ENCODE measurements at places on chromosomes 6 and 20. TPM values are rescaled to one million over a fixed set of nuclear protein-coding genes. Genes with fewer than 3 reads are reported as not detected.

- no peak for DNase-seq
These were observed 18.6 kb upstream of the DSP start for GRCh38 chr6:7522873-7523272.

DNA sequence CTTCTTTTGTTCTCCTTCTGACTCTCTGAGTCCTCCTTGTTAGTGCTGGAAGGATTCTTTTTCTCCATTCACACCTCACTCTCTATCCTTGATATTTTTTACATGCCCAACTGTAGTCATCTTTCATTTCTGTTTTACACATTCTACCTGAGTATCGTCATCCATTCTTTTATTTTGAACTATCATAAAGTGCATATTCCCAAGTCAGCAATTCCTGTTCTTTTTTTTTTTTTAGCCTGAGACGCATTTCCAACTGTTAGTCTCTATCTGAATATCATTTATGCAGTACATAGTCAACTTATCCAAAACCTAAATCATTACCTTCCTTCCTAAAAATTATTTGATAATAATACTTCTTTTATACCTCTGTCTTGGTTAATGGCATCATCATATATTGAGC is 207.5 kb downstream of the NKAIN2 start:
- DNase-seq: no peak

- DNase-seq: no peak
These were observed 6.9 kb downstream of the PSMF1 start for GRCh38 chr20:1125277-1125676.

- no peak for DNase-seq
These were observed 51.6 kb upstream of the SNAP25 start for GRCh38 chr20:10167040-10167439.

DNA sequence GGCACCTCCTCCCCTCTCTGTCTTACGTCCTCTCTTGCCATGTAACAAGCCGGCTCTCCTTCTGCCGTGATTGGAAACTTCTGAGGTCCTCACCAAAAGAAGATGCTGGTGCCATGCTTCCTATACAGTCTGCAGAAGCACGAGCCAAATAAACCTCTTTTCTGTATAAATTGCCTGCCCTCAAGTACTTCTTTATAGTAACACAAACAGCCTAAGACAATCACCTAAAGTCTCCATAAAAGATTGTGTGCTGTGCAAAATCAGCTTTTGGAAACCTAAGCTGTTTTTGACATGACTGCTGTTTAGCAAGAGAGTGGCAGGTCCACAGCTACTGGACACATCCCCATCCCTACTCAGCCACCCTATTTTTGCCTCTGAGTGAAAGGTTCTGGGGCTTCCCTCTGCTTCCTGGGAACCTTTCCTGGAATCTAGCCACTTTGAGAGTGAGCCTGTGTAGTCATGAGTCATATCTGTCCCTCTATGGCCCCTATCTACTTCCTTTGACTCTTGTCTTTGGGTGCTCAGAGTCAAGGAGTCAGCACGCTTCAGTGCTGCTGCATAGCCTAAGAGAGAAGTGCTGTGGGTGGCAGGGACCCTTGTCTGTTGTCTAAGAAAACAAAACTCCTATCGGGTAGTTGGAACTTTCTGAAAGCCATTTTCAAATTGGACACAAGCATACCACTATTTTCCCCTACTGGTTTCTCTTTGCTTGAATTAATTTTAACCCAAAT is 110.0 kb downstream of the PPP1R14C start:
- no peak for DNase-seq

- no peak for DNase-seq
These were observed 5.4 kb downstream of the SYS1 start for GRCh38 chr20:45368221-45368980.

GRCh38 chr20:39890697-39891096 is 798.3 kb downstream of the MAFB start:
- DNase-seq: no peak

DNA sequence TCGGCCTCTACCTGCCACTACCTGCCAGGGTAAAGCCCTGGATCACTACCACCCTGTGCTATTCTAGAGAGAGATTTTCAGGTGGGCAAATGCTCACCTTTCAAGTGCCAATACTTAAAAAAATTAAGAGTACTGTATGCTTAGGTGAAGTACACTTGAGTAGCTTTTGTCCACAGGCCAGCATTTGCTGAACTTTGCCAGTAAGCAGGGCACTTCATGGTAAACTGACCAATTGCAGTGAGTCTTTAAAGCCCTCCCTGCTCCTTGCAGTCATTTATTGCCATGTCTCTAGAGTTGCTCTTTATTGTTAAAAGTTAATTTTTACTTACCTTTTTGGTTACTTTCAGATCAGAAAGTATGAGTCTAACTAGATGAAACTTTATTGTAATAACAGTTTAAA is 58.5 kb downstream of the PLAGL1 start:
- DNase-seq: no peak

GRCh38 chr20:23456409-23456808 is 3.7 kb upstream of the CST11 start:
- no peak for DNase-seq

DNA sequence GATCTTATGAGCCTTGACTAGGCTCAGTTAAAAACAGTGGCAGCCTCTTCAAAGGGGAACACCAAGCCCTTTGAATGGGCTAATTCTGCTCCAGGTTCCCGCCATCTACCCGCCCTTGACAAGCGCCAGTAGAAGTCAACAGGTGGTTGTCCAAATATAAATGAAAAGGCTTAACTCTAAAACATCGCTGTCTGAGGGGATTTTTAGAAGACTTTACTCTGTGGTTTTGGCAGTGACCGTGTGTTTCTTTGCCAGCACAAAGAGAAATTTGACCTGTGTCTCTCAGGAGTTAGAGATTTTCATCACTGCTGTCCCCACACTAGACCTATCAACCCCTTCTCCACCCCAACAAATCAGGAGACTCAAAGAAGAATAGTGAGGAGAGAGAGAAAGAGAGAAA is 19.8 kb upstream of the SIM1 start:
- DNase-seq: no peak

- no peak for DNase-seq
These were observed 42.5 kb upstream of the RALY start for GRCh38 chr20:33951171-33951570.

- no peak for DNase-seq
These were observed 59.7 kb upstream of the SAMD3 start for GRCh38 chr6:130282234-130282995.

GRCh38 chr20:15834857-15835256 is 738.4 kb downstream of the KIF16B start:
- DNase-seq: no peak

GRCh38 chr20:3804781-3805180 is 8.7 kb downstream of the CDC25B start:
- DNase-seq: no peak

DNA sequence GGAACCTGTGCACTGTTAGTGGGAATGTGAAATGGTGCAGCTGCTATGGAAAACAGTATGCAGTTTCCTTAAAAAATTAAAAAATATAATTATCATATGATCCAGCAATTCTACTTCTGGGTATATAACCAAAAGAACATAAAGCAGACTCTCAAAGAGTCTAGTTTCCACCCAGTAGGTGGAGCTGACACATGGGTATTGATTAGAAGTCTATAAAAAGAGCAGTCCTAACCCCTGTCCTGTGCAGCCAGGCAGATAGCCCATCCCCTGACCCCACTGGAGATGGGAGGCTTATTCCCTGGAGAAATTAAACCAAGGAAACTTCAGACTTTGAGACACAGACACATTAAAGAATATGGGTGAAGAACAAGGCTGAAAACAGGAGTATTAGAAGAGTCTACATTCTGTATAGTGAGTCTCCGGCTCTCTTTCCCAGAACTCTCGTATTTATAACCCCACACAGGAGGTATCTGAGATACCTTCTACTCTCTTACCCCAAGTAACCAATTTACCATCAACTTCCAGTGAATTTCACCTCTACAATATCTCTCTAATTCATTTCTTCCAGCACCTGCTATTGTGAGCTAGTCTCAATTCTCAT is 92.3 kb downstream of the SEL1L2 start:
- no peak for DNase-seq

- no peak for DNase-seq
These were observed 6.5 kb upstream of the RBBP8NL start for GRCh38 chr20:62433658-62434497.

DNA sequence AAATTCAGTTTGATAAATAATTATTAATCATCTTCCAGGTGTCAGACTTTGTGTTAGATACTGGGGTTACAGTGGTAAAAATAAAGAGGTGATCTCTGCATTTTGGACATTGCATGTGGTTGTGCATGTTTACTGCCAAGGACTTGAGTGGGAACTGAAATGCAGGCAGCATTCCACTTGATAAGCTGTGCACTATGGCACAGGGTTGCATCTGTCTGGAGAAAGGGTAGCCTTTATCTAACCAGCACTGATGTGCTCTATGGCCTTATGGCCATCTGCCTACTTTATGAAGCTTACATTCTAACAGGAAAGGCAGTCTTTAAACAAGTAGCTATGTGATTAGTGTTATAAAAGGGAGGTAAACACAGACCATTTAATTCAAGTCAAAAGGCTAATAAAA is 53.0 kb upstream of the MLIP start:
- no peak for DNase-seq

DNA sequence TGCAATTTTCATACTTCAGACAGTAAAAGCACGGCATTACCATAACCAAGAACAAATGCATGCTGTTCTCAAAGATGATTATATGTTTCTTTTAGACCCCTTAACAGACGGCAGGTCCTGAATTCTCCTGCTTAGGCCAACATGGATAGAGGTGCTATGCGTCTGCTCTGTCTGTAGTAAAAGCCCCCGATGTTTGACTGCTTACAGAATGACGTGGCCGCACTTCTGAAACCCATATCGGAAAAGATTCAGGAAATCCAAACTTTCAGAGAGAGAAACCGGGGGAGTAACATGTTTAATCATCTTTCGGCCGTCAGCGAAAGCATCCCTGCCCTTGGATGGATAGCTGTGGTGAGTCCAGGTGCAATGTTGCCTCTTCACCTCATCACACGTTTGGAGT is 93.1 kb upstream of the FAM8A1 start:
- no peak for DNase-seq

DNA sequence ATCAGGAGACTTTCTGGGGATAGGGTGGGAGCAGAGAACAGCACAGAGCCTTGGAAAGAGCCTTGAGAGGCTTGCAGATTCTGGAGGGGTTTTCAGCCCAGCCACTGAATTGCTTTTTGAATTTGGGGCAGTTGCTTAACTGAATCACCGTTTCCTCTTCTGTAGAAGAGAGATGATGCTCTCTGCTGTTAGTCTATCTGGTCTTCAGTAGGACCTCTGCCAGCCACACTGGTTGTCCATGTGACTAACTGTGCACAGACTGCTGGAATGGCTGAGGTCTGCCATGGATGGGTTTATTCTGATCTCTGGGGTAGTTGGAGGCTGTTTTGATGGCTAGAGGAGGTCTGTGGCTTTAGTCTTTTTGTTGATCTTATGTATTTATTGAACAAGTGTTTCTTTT is 21.4 kb upstream of the PRDM1 start:
- DNase-seq: no peak

DNA sequence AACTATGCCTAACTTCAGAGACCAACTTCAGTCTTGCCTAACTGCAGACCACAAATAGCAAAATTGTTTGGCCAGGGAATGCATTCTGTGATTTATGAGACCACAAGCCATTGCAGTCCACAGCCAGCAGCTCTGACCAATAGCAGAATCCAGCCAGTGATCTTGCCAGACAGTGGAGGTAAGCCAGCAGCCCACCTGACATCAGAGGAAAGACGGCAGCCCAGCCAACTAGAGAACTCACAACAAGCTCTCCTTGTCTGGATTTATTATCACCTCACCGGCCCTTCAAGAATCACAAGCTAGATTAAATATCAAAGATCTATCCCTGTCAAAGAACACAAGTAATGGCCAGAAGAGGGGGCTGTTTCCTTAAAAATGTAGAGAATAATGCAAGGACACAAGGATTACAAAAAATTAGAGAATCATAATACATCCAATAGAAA is 66.5 kb upstream of the SLC35F1 start:
- DNase-seq: no peak

- no peak for DNase-seq
These were observed 89.9 kb upstream of the ASF1A start for GRCh38 chr6:118804091-118804490.

GRCh38 chr6:104325341-104326172 is 534.2 kb downstream of the HACE1 start:
- no peak for DNase-seq

LAMA5 gene
- 183 TPM for total RNA-seq

GHRH gene
- total RNA-seq: not detected

FAM83B gene
- total RNA-seq: not detected

FGD2 gene
- total RNA-seq: 35.5 TPM

BANF2 gene
- not detected for total RNA-seq

SLC22A16 gene
- total RNA-seq: 1.00 TPM

C20orf202 gene
- total RNA-seq: 0.29 TPM

SAMD10 gene
- total RNA-seq: 1.1 TPM

ARHGAP40 gene
- not detected for total RNA-seq

CCN2 gene
- total RNA-seq: 357 TPM

THBS2 gene
- 358 TPM for total RNA-seq

PGC gene
- total RNA-seq: not detected

OPRM1 gene
- not detected for total RNA-seq

Measured in posterior vena cava (tissue), 2 donors.